HL-60 (cell line): ENCODE measurements at places on chromosomes 16 and 17.

DNA sequence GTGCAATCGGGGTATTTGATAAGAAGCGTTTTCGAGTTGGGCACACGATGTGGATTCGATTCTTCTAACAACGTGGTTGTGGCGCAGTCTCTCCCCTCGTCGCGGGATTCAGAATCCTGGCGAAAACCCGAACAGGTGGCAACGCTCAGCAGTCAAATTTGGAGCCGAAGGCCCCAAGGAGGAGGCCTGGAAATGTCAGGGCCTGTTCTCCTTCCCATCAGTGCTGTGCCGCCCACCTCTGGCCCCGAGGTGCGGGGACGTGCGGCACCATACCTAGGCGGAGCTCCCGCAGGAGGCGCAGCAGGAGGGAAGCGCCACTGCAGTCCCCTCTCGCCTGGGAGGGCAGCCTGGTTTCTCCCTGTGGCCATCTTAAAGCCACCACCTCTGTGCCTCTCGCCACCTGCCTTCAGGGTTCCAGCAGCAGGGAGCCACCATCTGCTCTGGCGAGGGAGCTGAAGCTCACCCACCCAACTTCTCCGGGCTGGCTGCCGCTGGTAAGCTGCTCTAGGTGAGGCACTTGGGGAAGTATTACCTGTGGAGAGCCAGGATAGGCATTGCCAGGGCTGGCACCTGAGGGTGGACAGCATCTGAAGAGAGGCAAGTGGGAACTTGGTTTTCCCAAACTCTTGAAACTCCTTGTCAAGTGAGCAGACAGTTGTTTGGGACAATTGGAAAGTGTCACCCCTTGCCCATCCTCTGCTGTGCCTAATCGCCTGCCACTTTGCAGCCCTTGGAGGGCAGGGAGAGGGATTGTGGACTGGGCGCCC lies 2.6 kb upstream of the AATF start:
- DNase-seq = no peak

- no peak for DNase-seq
Measured at GRCh38 chr16:10410469-10410868, 24.6 kb downstream of the ATF7IP2 start.

- no peak for DNase-seq
Measured at GRCh38 chr16:20393801-20394577, 10.5 kb downstream of the PDILT start.

DNA sequence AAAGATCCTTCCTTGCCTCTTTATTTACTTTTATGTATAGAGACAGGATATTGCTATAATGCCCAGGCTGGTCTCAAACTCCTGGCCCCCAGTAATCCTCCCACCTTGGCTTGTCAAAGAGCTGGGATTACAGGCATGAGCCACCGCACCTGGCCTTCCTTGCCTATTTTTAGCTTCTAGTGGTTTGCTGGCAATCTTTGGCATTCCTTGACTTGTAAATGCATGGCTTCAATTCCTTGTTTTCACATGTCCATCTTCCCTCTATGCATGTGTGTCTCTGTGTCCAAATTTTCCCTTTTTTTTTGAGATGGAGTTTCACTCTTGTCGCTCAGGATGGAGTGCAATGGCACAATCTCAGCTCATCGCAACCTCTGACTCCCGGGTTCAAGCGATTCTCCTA lies 22.5 kb downstream of the HEXIM2 start:
- DNase-seq = no peak
